Bronchial smooth muscle cell (primary cell): ENCODE measurements at places on chromosomes 3 and 15. TPM values are rescaled to one million over a fixed set of nuclear protein-coding genes. Genes with fewer than 3 reads are reported as not detected.

The ICE2 gene
- total RNA-seq, result 22.9 and 33.7 TPM in 2 replicates

The SLITRK3 gene
- total RNA-seq, result not detected in 2 replicates

The P3H2 gene
- 2.6 and 4.3 TPM in 2 replicates for total RNA-seq

The ALCAM gene
- 37.7 and 44.0 TPM in 2 replicates for total RNA-seq

The SH3GL3 gene
- 0.16 TPM in 1 of 2 replicates, not detected in the other for total RNA-seq

The TNFAIP8L3 gene
- total RNA-seq, result 30.9 and 80.4 TPM in 2 replicates

The PLSCR4 gene
- 13.8 and 25.5 TPM in 2 replicates for total RNA-seq

The GATM gene
- 0.16 and 0.17 TPM in 2 replicates for total RNA-seq

The ACVR2B gene
- total RNA-seq, result 0.95 and 1.7 TPM in 2 replicates

The REC114 gene
- total RNA-seq, result not detected in 2 replicates

The WDR82 gene
- total RNA-seq, result 56.0 and 63.6 TPM in 2 replicates

The PP2D1 gene
- not detected in 2 replicates for total RNA-seq

The SKOR1 gene
- 0.16 and 0.17 TPM in 2 replicates for total RNA-seq

The PAQR5 gene
- 2.8 and 2.9 TPM in 2 replicates for total RNA-seq

The CHRM5 gene
- total RNA-seq, result under 0.01 TPM in 1 of 2 replicates, not detected in the other

The TP63 gene
- 0.09 TPM in 1 of 2 replicates, not detected in the other for total RNA-seq

The AADACL2 gene
- total RNA-seq, result not detected in 2 replicates

The CHRNA5 gene
- total RNA-seq, result 0.47 and 0.94 TPM in 2 replicates

The GP5 gene
- under 0.01 and 0.09 TPM in 2 replicates for total RNA-seq

The MINDY2 gene
- 14.0 and 17.0 TPM in 2 replicates for total RNA-seq

The ITIH1 gene
- not detected in 2 replicates for total RNA-seq

The OPA1 gene
- total RNA-seq, result 53.4 and 64.8 TPM in 2 replicates

The ZNF501 gene
- total RNA-seq, result 7.7 and 9.0 TPM in 2 replicates

The EXD1 gene
- under 0.01 TPM in 1 of 2 replicates, not detected in the other for total RNA-seq

The PARP14 gene
- 46.7 and 47.6 TPM in 2 replicates for total RNA-seq

The TUSC7 gene
- total RNA-seq, result under 0.01 TPM in 1 of 2 replicates, not detected in the other

The CPNE9 gene
- under 0.01 TPM in 1 of 2 replicates, not detected in the other for total RNA-seq

The SNX22 gene
- 0.26 and 0.32 TPM in 2 replicates for total RNA-seq

The GOLGA6A gene
- under 0.01 TPM in 2 replicates for total RNA-seq
